Suppressor macrophage (primary cell): ENCODE measurements at places on chromosomes 1 and 21.

DNA sequence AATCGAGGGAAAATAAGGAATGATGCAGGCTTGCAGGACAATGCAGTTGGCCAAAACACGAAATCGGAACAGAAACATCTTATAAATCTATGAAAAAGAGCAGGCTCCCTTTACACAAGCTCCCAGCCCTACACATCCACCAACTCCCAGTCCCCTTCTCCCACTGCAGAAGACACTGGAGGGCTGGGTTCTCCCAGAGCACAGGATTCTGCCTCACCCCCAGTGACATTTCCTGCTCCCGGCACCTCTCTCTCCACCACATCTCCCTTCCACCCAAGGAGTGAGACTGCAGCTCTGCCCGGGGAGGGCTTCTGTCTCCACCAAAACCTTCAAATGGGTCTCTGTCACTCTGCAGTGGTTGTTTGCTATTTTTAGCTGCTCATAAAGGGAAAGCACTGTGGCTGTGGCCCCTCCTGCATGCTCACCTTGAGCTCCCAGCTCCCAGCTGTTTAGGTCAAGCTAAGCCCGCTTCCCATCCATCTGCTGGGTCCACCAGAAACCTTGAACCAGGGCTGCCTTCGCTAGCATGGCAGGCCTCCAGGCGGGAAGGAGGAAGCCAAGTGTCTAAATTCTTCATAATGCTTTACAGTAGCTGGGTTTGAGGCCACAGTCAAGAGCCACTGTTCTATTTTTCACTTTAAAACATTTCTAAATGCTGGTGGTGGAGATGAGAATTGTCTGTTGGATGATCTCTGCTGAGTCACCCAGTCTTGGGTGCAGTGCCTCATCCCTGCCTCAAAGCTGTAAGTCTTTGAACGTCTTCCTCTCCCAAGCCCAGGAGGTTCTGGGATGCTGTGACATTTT, 3.3 kb upstream of the C2CD2 start:
- peak; percentile 37 for DNase-seq

DNA sequence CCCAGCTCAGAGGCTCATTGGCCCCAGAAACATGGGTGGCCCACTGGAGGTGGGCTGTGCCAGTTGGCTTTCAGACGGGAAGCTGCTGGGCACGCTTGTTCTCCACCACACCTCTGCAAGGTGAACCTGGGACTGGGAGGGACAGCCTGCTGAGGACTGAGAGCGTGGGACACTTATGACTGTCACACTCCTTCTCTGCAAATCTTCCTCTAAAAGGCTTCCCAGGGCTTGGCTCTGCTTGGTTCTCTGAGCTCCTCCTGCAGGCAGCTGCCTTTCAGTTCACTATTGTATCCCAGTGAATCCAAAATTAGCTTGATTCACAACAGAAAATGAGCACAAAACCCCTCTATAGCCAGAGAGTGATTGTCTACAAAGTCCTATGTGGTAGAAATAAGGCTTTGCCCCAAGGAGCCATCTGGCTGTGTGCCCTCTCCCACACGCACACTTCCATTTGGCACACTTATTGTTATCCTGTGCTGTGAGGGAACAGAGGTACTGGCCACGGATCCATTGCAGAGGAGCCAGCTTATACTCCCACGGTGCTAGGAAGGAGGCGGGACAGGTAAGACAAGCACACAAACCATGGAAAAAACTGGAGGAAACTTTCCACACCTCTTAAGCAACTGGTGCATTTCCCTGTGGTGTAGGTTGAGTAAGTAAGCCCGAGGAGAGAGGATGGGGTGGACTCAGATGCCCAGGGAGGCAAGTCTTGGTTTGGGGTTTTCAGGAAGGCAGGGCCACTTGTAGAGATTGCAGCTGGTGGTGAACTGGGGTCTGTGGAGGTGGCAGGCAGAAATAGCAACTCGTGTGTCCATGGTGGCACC, 18.9 kb upstream of the BTG2 start:
- DNase-seq = peak; percentile 27

GRCh38 chr1:233240829-233241682, 54.5 kb downstream of the PCNX2 start:
- peak; percentile 83 for DNase-seq

- DNase-seq = no peak
These were observed 65.6 kb upstream of the DMRTA2 start for GRCh38 chr1:50488876-50489275.

DNA sequence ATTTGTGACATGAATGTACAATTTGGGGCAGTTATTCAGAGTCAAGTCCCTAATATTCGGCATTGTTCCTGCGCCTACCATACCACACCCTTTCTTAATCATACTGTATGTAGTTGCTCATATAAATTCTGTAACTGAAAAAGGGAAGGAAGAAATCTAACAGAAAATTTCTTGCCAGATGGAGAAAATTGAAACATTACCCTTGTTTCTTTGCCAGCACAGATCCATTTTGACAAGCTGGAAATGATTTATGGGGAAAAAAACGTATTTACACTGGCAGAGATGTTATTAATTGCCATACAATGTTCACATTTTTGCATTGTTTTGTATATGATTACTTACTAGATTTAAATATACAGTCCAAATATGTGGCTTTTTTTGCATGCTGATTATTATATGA, 363.8 kb upstream of the PKN2 start:
- DNase-seq = no peak

GRCh38 chr1:64834734-64835133, 89.9 kb downstream of the RAVER2 start:
- DNase-seq = no peak

- DNase-seq = no peak
These were observed 1087.5 kb downstream of the KCNT2 start for GRCh38 chr1:195520757-195521156.

DNA sequence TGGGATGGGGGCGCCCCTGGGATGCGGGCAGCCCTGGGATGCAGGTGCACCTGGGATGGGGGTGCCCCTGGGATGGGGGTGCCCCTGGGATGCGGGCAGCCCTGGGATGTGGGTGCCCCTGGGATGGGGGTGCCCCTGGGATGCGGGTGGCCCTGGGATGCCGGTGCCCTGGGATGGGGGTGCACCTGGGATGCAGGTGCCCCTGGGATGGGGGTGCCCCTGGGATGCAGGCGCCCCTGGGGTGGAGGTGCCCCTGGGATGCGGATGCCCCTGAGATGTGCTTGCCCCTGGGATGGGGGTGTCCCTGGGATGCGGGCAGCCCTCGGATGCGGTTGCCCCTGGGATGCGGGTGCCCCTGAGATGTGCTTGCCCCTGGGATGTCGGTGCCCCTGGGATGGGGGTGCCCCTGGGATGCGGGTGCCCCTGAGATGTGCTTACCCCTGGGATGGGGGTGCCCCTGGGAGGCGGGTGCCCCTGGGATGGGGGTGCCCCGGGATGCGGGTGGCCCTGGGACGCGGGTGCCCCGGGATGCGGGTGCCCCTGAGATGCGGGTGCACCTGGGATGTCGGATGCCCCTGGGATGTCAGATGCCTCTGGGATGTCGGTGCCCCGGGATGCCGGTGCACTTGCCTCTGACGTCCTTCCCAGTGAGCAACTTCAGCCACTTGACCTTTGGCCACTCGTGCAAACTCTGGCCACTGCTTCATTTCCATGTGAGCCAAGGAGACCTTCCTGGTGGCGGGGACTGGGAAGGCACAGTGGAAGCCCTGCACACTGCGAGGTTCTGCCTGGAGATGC, 37.3 kb upstream of the SLC19A1 start:
- DNase-seq = no peak

DNA sequence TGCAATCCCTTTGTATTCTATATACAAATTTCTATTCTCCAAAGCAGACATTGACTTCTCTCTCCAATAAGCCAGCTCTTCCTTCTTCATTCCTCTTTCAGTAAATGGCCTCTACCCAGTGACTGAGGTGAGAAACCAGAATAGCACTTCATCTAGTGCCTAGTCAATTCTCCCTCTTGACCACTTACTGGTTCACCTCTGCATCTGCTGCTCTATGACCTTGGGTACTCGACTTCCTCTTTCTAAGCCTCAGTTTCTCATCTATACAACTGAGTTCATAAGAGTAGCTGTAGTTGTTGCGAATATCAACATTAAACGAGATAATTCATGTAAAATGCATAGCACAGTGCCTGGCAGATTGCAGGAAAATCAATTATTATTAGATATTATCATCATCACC, 12.4 kb downstream of the LYST start:
- no peak for DNase-seq

GRCh38 chr1:228169345-228169744, 3.7 kb downstream of the IBA57 start:
- DNase-seq = no peak
